AG09309 (cell line): ENCODE measurements at places on chromosomes 7 and 10.

DNA sequence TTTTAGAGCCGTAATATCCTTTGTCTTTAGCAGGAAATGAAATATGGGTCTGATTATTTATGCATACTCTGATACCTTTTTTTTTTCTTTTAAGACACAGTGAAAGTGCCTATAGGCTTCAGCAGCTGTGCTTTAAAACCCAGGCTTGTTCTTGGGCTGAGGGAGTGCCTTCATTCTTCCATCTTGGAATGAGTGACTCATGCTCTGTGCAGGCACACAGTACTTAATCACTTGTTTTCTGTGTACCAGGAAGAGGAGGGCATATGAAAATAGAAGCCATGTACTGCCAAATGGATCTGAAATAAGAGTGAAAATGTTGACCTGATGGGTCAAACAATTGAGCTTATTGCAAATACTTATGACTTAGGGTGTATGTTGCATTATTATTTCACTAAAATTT is 12.0 kb downstream of the INPP5F start:
- peak; percentile 40 for DNase-seq

- no peak for DNase-seq
Measured at GRCh38 chr7:34138483-34138882, 233.1 kb downstream of the BMPER start.

DNA sequence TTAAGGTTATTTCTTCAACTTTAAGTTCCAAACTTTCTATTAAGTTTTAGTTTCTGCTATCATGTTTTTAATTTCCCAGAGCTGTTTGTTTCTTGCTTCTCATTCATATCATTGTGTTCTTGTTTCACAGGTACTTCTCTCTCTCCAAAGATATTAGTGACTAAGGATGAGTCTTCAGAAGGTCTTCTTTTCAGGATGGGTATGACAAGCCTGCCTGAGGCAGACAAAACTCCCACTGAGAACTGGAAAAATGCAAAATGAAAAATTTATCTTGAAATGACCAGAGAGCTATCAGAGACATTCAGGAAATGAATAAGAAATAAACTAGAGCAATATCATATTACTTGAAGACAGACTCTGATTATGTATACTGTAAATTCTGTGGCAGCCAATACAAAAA is 110.8 kb upstream of the EGFR start:
- DNase-seq, result no peak

DNA sequence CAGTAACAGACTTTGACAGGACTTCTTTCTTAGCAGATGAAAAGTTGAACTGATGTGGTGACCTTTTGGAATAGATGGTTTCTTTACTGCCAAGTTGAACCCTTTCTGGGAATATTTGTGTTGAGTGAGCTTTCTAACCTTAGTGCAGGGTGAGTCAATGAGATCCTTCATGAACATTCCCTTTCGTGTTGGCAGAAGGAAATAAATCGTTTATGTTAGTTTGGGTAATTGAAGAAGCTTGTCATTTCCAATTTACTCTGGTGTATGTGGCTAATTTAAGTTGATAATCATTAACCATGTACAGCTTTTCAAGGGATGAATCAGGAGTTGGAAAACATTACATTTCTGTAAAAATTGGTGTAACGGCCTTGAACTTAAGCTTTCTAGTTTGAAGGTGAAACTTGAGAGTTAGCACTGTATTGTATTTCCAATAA is 43.4 kb downstream of the PTTG1IP2 start:
- no peak for DNase-seq

DNA sequence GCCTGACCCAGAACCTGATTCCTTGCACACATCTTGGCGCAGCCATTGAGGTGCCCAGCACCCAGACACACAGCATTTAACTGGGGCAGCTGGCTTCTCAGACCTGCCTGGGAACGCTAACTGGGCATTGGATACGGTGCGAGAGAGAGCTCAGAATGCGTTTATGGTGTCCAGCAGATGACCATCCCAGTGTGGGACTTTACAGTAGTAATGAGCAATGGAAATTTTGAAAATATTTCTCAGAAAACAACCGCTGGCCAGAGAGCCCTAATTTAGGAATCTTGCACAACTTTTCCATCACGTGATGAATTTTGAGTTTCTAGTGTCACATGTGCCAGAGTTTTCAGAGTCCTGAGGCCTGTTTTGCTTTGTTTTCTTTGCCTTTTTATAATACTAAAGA is 78.2 kb upstream of the SEC61G start:
- no peak for DNase-seq

- no peak for DNase-seq
Measured at GRCh38 chr10:37634351-37634880, 223.0 kb downstream of the ZNF248 start.

GRCh38 chr10:112678581-112678980 is 231.6 kb downstream of the VTI1A start:
- no peak for DNase-seq
